ENCODE measurements at places on chromosomes 3 and 15.
A peak's percentile ranks its signal among the peaks of the same experiment; 100 is the strongest.

DNA sequence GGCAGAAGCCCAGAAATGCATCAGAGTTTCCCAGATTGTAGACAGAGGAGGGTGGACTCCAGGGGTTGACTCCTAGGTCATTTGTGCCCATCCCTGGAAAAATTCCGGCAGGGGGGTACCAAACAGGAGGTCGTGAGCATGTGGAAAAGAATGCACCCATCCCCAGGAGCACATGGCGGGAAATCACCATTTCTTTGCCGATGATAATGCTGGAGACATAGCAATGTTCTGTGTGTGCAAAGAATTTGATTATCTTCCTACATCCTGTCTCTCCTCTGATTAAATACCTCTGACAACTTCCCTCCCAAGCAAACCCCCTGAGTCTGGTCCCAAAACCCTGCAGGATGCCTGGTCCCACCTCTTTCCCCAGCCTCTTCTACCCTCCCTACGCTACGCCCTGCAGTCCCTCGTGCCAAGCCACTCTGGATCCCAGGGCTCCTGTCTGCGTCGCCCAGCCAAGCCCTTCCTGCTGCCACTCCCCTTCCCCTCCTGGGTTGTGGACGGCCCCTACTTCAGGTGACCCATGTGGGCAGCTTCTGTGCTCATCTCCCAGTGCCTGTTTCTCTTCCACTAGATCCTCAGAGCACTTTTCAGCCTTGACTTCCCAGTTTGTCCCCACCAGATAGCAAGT is 15.8 kb downstream of the WNT7A start:
- no peak for DNase-seq

- no peak for DNase-seq
Observed at GRCh38 chr3:22795917-22796316, 407.2 kb upstream of the UBE2E2 start.

DNA sequence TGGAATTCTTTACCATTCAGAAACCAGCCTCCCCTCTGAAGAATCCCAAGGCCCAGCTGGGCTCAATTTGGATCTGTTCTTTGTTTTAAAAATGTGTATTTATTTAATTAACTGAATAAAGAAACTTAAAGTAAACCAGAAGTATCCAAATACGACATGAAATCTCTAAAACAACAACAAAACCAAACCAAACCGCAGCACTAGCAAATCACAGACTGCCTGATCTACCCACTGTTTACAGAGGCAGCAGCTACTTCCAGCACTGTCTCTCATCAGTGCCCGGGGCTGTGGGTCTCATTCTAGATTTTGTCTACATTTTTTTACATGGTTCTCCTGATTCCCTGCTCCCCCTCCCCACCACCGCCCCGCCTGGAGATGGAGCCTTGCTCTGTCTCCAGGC is 2.3 kb downstream of the FLNB start:
- DNase-seq, result no peak

DNA sequence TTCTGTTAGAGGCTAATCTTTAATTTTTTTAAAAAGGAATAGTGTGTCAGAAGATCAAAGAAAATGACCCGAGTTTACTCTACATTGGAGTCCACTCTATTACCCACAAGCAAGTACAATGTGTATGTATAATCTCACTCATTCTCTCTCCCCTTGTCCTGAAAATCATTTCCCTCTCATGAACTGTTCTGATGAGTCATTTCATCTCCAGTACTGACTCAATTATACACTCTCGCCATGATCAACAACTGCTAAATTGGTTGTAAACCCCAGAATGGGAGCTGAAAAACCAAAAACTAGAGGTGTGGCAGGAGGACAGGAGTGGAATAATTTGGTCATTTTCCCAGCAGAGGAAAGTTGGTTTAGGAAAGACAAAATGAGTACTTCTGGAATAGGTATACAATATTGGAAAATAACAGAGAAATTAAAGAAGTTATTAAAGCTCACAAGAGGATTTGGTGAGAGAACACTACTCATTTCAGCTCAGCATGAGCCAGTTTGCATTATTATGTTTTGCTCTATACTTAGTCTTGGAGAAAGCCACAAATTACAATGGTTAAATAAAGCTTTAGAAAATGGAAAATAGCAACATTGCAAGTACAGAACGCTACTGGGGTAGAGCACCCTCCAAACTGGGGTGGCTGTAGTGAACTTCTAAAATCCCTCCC is 144.3 kb upstream of the PFN2 start:
- no peak for DNase-seq

DNA sequence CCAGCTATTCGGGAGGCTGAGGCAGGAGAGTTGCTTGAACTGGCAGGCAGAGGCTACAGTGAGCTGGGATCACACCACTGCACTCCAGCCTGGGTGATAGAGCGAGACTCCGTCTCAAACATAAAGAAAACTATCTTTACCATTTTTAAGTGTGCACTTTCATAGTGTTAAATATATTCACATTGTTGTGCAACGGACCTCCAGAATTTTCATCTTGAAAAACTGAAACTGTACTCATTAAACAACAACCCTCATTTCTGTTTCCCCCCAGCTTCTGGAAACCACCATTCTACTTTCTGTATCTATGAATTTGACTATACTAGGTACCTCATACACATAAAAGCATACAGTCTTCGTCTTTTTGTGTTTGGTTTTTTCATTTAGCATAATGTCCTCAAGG is 375.1 kb downstream of the SHQ1 start:
- no peak for DNase-seq

DNA sequence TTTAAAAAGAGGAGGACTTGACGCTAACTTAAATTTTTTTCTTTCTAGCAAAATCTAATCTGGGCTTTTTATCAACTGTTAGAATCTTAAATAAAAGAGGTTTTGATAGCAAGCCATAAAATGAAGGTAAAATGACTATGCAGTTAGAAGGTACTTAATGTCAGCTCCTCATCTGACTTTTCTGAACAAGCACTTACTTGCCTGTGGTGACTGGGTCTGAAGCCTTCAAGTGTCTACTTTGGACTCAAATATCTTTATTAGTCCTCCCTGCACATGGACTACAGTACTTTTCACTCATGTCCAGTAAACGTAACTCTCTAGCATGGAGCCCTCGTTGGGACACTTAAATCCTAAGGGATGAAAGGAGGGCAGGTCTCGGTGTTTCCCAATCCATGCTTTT is 135.9 kb downstream of the P2RY1 start:
- DNase-seq, result no peak

GRCh38 chr15:84862214-84862975 is 22.1 kb upstream of the SLC28A1 start:
- no peak for DNase-seq

DNA sequence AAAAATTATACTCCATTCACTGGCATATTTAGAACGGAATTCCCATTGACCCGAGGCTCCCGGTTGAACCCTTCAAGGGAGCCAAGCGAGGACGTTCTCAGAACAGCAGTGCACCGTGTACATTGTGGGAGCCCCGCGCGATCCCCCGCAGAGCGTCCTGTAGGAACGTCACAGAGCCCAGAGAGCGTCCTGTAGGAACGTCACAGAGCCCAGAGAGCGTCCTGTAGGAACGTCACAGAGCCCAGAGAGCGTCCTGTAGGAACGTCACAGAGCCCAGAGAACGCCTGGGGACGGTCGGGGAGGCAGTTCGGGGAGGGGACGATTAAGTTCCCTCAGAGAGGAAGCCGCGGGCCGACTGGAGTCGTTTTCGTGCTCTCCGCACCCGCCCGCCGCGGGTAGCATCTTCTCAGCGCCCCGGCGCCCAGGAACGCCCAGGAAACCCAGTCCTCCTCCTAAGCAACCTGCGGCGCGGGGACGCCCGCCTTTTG is 506 bp upstream of the ATP1B3 start:
- peak; percentile 22 for DNase-seq

GRCh38 chr3:65172209-65172608 is 484.4 kb upstream of the ADAMTS9 start:
- DNase-seq, result no peak

DNA sequence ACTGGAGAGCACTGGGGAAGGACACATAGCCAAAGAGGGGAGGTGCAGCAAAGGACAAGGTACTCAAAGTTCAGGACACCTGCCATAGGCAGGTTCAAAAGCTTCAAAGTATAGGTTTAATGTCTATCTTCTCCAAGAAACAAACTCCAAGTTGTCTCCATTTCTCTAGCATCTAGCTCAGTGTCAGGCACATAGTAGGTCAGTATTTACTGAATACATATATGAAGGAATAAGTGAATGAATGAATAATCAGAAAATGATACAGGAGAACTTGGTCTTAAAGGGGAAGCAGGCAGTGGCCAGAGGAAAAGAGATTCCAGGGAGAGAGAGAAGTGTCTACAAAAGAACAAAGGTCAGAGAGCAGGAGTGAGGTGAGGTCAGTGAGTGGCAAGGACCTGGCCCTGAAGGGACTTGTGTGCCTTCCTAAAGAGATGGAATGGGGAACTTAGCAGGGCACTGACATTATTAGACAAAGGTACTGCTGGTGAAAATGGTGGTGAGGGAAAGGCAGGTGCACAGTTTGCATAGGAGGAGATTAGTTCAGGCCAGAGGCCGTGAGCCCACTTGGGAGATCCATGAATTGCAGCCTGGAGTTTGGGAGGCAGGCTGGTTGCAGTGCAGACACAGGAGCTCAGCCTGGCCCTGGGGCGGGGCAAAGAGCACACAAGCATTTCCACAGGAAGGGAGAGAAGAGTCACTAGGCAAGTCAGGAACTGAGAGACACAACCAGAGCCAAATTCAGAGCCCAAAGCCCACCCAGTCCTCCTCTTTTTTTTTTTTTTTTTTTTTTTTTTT is 21.4 kb downstream of the TBC1D2B start:
- DNase-seq, result peak; percentile 51

GRCh38 chr3:124557433-124558232 is 172.6 kb upstream of the UMPS start:
- DNase-seq, result no peak

GRCh38 chr3:70248856-70249255 is 63.6 kb downstream of the MDFIC2 start:
- DNase-seq, result no peak

GRCh38 chr3:52990637-52991036 is 55.2 kb downstream of the SFMBT1 start:
- no peak for DNase-seq
